ENCODE measurements at places on chromosomes 4 and X.

GRCh38 chrX:139224953-139225665 is 305.4 kb upstream of the F9 start:
- no peak for DNase-seq

DNA sequence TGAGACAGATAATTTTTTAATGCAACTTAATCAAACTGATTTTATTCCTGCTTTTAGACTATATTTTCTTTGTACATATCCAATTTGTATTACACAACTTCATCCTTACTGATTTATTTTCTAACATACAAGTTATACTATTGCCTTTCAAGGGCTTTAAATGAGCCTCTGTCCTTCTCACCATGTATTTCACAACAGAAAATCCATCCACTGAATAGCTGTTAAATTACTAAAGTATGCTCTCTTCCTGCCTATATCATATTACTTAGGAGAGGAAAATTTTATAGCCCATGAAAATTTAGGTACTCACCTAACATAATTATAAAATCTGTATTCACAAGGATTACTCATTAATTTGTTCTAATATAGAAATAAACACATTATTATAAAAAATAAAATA is 528.6 kb downstream of the ANKRD50 start:
- DNase-seq: no peak

GRCh38 chrX:17039826-17040225 is 93.4 kb downstream of the REPS2 start:
- DNase-seq: no peak

DNA sequence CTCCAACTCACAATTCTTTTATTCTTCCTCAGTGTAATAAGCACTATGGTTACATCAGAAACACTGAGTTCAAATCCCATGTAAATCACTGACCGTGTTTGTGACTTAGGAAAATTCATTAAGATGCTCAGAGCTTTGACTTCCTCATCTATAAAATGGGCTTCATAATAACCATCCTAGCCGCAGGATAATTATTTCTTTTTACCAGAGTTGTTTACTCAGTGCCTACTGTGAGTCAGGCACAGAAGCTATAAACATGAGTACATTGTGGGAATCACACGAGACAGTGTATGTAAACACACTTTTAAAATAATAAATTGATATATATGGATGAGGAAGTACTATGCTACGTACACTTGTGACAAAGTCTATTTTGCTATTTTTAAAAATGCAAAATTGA is 296.3 kb upstream of the TENM3 start:
- no peak for DNase-seq

GRCh38 chr4:168163106-168163505 is 70.8 kb downstream of the ANXA10 start:
- no peak for DNase-seq

- DNase-seq: no peak
Measured at GRCh38 chr4:128355305-128355704, 67.7 kb upstream of the PGRMC2 start.

DNA sequence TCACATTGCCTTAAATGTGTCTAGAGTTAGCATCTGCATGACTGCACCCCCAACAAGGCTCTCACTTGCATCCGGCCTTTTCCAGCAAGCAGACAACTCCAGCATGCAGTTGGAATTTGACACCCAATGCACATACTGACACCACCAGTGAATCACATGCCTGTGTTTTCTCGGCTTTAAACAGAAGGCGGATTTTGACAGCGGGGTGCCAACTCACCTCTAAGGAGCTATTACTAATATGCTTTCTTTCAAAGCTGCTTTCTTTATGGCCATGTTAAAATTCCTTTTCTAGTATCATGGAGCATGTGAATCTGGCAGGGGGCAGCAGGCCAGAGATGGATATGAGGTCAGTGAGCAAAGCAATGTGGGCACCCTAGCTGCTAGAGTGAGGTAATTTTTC is 78.0 kb upstream of the CLNK start:
- no peak for DNase-seq

GRCh38 chr4:180669680-180670079 is 1573.5 kb upstream of the TENM3 start:
- DNase-seq: no peak

- no peak for DNase-seq
Measured at GRCh38 chr4:54743562-54743961, 85.8 kb downstream of the KIT start.

DNA sequence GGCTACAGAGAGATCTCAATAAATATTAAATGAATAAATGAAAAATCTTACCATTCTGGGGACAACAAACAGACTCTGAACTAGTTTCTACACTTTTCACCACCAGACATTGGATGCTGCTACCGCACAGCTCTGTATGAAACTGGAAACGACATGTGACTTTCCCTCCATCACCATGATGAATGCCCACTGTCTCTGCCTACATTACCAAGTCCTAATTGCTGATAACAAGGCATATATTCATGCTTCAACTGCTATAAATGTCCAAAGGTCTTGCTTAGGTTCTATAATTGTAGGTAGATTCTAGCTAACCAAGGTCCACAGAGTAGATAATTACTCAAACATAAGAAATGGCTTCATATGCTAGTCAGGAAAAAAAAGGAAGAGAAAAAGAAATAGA is 399.4 kb upstream of the ADGRL3 start:
- no peak for DNase-seq

GRCh38 chr4:138741766-138742377 is 273.7 kb upstream of the NOCT start:
- DNase-seq: no peak

DNA sequence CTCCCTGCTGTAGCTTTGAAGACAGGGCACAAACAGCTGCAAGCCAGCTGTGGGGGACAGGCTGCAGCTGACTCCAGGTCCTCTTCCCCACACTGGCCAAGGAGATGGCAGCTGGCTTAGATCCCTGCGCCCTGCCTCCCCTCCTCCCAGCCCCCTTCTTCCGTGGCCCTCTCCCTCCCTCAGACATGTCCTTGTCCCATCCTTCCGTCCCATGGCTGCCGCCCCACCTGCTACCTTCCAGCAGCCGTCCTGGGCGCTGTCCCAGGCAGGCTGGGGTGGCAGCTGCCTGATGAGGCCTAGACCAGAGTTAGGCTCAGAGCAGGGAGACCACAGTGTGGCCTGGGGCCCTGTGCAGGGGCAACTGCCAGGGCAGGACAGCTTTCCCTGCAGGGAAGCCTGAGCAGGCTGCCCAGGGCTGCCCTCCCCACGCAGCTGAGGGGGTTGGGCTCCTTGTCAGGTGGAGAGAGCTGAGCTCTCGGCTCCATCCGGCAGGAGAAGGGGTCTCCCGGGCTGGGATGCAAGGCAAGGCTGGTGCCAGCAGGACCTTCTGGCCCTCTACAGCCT is 3.3 kb upstream of the BGN start:
- no peak for DNase-seq

DNA sequence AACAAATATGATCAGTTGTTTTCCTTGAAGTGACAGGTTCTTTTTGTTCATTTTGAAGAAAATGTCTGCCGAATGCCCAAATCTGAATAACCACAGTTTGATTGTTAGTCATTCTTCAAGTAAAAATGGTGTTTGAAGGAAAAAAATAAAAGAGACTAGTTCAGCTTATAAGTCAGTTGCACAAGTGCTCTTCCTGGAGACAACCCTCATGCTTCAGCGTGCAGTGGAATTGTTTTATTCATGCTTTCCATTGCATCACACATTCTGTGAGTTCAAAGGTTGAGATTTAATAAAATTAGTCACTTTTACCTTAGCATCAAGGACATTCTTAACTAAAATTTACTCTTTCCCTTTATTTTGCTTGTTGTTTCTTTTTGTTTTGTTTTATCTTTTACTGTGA is 404.9 kb downstream of the ZNF674 start:
- DNase-seq: no peak

DNA sequence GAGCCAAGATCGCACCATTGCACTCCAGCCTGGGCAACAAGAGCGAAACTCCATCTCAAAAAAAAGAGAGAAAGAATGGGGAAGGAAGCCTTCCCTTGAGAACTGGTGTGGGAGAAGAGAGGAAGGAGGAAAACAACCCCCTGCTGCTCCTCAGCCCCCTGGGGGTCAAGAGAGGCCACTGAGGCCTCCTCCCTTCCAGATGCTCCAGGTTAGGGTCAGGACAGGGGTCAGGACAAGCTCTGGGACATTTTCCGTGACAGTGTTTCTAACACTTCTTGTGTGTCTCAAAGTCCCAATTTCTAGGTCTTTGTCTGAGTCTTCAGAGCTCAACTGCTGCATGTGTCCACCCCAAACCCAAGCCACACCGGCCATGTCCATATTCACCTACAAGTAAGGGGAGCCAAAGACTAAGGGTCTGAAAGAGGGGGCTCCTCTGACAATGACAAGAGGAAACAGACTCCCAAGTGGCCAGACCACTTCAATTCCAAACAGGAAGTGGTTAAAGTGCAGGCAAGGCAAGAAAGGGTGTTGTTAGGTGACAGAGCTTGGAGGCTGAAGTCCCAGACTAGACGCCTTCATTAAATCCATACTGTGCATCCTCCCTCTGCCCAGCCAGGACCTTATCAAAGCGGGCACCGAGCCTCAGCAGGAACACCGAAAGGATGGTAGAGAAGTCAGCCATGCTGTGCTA is 8.3 kb downstream of the L1CAM start:
- DNase-seq: no peak

- no peak for DNase-seq
Measured at GRCh38 chr4:107376293-107376692, 340.2 kb upstream of the DKK2 start.

- DNase-seq: no peak
Measured at GRCh38 chr4:123433573-123433972, 37.0 kb downstream of the SPRY1 start.

DNA sequence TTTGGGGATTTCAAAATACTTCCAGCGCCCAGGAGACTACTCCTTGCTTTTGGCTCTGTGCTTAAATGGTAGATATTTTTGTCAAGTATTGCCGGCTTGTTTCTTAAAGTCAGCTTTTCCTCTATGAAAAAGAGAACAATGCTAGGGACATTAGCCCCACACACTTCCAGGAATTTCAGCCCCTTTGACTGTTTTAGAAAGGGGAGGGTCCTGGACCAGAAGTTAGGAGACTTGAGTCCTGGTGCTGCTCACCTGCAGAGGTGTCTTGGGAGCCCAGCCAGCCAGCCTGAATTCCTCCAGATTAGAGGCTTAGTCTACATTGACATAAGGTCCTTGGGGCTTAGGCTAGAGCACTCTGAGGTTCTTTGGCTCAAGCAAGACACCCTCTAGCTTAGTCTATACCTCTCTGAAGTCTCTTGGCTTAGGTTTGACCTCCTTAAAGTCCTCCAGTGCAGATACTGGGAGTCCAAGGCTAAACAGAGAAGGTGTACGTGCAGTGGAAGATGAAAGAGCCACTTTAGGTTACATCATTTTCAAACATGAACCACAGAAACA is 1.6 kb upstream of the SETD7 start:
- DNase-seq: no peak

GRCh38 chrX:8341814-8342590 is 122.6 kb upstream of the VCX3B start:
- no peak for DNase-seq

DNA sequence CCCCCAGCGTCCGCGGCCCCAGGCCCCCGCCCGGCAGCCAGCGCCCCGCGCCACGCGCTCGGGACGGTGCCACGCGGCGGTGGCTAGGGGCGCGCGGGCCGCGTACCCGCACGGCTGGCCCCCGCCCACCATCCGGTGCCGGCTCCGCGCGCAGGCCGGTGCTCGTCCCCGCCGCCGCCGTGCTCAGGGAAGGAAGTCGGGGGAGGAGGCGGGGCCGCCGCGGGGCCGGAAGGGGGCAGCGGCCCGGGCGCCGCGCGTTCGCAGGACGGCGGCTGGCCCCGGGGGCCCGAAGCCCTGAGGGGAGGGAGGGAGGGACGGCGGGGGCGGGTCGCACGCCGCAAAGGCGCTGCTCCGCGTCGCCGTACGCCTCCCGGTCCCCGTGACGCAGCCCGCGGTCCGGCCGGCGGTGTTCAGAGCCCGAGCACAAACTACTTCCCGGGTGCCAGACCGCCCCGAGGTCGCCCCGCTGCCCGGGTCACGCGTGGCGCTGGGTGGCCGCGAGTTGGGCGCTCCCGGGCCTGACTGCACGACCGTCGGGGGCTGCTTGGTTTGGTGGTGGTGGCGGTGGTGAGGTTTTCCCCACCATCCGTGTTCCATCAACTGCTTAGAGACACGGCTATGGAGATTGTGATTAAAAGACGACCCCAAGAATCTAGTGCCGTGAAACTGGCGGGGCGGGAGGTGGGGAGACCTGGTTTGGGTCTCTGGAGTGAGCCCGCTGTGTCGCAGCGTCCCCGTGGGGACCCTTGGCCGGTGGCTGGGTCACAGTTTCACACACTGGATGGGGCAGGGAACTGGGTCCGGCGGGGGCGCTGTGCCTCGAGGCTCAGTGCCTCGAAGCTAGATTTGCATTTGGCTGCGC is at the start of gene DCTD:
Gene DCTD, minus strand, starts transcription at position 205 of the 862 bp plus-strand sequence. CDS start 1,818 bp downstream, outside the sequence.
- DNase-seq: peak; percentile 62

GRCh38 chr4:128981377-128981776 is 112.0 kb downstream of the SCLT1 start:
- no peak for DNase-seq

- peak; percentile 26 for DNase-seq
Measured at GRCh38 chrX:75156531-75156945, 455 bp upstream of the ABCB7 start.

GRCh38 chrX:114065577-114066223 is 518.2 kb upstream of the HTR2C start:
- DNase-seq: no peak

DNA sequence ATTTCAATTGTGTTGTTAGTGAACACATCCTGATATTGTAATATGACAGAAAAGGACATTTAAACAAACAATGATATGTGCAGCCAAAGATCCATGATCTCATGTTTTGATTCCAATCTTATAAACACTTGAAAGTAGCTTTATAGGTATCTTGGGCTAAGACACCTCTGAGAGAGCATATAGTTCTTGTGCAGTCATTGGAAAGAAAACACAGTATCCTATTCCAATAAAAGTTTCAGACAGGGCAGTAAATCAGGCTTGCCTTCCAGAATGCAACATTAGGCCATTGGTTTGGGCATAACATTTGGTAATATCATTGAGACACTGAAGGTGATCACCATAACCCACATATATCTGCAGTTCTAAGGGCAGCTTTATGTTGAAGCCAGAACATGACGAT is 188.3 kb upstream of the HCCS start:
- no peak for DNase-seq

GRCh38 chrX:19697416-19697815 is 182.1 kb upstream of the MAP3K15 start:
- no peak for DNase-seq

GRCh38 chr4:141159027-141159426 is 25.8 kb upstream of the RNF150 start:
- no peak for DNase-seq

GRCh38 chrX:136138939-136139338 is 8.4 kb upstream of the FHL1 start:
- no peak for DNase-seq

DNA sequence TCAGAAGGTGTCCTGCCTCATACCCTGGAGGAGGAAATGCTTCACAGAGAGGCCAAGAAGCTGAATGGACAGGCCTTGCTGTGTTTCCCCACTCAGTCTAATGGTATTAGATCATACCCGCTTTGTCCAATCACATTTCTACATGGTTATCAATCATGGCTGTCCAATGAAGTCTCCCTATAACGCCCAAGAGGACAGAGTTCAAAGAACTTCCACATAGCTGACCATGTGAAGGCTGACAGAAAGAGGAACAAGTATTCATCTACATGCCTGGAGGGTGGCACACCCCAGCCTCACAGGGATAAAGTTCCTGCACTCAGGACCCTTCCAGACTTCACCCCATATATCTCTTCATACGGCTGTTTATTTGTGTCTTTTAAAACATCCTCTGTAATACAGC is 123.4 kb downstream of the MANBA start:
- DNase-seq: no peak

GRCh38 chr4:90585961-90586360 is 458.8 kb downstream of the CCSER1 start:
- DNase-seq: no peak
